ENCODE measurements at places on chromosomes 6 and 20.
A peak's percentile ranks its signal among the peaks of the same experiment; 100 is the strongest.

GRCh38 chr20:13681248-13682125 lies 42.8 kb upstream of the TASP1 start:
- no peak for DNase-seq

DNA sequence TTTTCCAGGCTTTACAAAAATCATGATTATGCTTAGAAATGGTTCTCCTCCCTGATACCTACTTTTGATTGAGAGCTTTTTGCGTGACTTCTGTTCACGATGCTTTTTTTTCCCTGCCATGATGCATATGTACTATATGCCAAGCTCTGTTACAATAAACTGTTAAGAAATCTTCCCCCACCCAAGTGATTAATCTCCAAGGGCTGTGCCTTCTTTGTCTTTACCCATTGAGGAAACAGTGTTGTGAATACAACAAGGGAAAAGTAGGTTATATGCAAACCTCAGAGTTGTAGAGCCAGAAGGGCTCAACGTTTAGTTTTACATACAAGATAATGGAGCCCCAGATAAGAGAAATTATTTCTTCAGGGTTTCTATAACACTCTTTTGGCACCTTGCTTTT lies 34.1 kb upstream of the MYLK2 start:
- no peak for DNase-seq

DNA sequence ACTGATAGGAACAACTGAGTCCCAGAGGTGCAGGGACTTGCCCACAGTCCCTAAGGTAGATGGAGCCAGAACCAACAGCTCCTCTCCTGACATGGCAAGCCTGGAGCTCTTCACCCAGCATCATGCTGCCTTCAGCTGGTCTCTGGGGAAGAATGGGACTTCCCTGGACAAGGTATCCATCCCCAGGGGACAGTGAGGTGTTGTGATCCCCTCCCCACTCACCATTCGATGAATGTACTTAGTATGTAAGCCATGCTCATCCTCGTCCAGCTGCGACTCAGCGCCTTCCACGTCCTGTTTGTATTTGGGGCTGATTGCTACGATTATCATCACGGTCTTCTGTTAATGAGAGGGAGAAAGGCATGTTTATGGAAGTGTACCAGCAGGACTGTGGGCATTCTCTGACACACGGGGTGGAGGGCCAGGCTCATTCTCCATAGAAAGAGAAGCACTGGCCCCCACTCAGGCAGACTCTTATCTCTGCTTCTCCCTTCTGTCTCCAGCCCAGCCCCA lies 39.4 kb downstream of the TRAF3IP2 start:
- DNase-seq = no peak

GRCh38 chr6:121838842-121839241 lies 403.4 kb downstream of the GJA1 start:
- no peak for DNase-seq

DNA sequence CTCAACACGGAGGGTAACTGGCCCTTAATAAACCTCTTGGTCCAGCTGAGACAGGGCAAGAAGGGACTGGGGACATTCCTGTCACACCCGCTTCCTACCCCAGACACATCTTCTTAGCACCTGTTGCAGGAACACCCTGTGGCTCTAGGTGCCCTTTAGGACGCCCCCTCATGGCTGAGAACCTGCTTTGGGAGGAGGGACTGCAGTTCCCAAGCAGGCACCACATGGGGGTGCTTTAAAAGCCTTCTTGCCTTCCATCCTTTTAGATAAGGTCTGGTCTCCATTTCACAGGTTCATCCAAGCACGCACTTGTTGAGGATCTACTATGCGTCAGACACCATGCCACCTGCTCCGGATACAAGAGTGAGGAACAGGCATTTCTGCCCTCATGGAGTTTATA lies 26.6 kb downstream of the NSFL1C start:
- no peak for DNase-seq

GRCh38 chr20:33481431-33481941 lies 8.4 kb upstream of the CBFA2T2 start:
- DNase-seq = no peak

DNA sequence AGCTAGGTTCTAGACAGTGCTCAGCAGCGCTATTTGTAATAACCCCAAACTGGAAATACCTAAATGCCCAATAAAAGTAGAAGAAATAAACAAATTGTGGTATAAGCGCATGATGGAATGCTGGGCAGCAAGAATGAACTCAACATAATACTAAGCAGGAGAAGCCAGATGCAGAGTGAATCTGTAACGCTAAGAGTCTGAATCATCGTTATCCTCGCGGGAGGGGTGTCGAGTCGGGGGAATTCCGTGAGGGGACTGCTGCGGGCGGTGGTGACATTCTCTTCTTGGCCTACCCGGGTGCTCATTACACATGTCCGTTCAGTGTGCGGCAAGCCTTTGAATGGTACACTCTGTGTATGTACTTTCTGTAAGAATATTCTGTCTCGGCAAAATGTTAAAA lies 83.7 kb downstream of the SULF2 start:
- DNase-seq = no peak

DNA sequence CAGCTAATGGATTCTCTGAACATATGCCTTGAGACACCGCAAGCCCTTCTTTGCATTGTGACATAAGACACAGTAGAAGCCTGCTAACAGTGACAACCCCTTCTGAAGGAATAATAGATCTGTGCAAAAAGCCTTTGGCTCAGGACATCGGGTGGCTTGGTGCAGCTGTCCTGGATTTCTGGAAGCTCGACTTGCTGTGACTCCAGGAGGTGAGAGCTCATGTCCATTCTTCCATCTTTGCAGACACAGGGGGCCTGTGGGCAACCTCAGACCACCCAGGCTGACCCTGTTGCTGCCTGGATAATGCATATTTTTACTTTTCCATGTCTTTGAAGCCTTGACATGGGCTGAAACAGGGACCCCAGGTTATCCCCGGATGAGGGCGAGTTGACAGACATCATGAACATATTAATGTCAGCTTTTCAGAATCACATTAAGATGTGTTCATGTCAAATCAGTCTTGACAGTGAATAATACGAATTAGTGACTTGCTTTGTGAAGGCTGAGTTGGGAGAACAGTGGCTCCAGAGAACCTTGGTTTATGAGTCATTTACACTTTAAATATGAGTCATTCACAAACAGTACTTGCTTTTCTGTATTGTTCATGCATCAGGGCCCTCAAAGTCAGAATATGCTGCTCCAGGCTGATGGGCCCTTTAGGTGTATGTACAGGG lies 66.8 kb upstream of the IYD start:
- no peak for DNase-seq

GRCh38 chr20:20664795-20665589 lies 47.5 kb downstream of the RALGAPA2 start:
- no peak for DNase-seq

DNA sequence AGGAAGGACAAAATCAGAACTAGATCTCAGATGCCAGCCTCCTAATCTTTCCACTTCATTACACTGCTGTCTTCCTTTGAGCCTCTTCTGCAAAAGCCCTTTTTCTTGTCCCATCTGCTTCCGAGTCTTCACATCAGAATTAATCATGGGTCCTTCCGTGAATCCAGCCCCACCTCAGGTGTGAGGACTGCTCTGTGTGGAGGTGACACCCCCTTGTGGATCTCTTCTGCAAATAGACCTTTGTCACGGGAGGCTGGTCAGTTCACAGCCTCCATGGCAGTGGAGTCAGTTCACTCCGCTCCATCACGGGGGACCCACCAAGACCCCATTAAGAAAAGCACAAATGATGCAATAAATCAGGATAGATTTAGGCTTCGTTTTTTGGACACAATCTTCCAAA lies 171.1 kb downstream of the ADAT2 start:
- DNase-seq = no peak

- DNase-seq = no peak
Observed at GRCh38 chr6:41222513-41222912, 5.6 kb upstream of the TREML4 start.

DNA sequence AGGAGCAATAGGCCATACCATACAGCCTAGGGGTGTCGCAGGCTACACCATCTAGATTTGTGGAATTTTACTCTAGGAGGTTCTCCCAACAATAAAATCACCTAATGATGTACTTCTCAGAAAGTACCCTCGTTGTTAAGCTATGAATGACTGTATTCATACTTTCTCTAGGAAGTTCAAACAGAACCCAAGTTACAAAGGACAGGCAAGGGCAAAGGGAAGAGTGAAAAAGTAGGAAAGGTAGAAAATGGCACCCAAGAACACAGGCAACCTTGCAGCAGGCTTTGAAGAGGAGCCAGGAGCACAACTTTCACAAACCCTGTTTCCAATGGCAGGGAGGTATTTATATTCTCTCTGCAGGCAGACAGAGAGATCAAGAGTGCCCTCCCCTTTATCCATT lies 67.2 kb downstream of the B4GALT5 start:
- no peak for DNase-seq

- no peak for DNase-seq
Observed at GRCh38 chr20:62266340-62266739, 28.0 kb downstream of the OSBPL2 start.

- DNase-seq = no peak
Observed at GRCh38 chr6:154579046-154579445, 68.6 kb upstream of the CNKSR3 start.

GRCh38 chr6:13437218-13437996 lies 50.0 kb downstream of the GFOD1 start:
- no peak for DNase-seq

- DNase-seq = no peak
Observed at GRCh38 chr6:160986851-160987250, 4.7 kb upstream of the MAP3K4 start.

DNA sequence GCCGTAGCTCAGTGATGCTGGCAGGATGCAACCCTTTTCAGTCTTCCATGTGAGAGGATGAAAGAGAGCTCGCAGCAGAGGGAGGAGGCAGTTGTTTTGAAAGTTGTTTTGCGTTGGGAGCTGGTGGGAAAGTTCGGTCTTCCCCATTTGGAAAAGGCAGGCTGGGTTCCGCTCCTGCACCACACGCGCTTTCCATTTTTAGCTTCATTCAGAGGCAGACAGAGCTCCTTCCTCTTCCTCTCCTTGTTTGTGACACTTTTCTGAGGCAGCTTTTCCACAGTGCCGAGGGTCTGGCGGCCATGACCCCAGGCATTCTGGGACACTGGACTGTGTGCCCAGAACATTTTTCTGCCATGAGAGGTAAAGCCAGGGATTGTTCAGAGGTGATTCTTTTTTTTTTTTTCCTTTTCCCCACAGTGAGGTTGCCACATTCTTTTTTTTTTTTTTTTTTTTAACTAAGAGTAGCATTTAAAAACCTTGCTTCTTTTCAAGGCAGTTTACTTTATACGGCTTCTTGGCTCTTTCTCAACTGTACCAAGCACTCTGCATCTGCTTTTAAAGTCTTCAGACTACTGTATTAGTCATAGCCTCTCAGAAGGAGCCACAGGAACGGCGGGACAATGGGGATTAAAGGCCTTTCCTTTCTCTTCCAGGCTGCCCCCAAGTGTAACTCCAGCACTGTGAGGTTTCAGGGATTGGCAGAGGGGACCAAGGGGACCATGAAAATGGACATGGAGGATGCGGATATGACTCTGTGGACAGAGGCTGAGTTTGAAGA lies 1.6 kb downstream of the PRDM1 start:
- no peak for DNase-seq

- no peak for DNase-seq
Observed at GRCh38 chr6:43269273-43270007, 26.2 kb downstream of the TTBK1 start.

DNA sequence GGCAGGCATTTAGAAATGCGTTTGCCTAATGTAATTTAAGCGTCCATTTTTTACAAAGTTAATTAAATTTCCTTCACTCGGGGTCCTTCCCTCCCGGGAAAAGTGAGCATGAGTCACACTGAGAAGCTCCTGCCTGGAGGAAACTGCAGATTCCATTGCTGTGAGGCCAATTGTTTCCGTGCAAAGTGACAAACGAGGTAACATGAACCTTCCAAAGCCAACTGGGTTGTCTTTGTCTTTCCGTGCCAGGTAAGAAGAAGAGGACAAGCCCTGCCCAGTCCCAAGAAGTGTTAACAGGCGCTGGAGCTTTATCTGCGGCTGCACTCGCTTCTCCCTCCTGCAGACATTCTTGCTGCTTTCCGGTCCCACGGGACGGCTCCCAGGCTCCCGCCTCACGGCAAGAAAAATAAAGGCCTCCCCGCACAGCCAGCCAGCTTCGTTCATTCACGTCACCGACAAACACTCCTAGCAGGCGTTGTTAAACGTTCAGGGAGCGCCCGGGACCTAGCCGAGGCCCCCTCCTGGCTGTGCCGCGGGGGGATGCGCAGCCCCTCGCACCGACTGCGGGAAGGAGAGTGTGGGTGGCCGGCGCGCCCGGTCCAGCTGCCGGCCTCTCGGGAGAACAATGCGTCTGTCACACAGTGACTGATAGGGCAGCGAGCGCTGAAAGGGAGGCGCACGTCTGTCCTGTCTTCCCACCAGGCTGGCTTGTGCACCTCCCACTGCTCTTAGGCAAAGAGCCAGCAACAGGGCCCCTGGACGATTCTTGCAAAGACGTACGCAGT lies 61.5 kb upstream of the HDDC2 start:
- DNase-seq = no peak

- DNase-seq = no peak
Observed at GRCh38 chr6:105280033-105280432, 100.2 kb upstream of the POPDC3 start.

DNA sequence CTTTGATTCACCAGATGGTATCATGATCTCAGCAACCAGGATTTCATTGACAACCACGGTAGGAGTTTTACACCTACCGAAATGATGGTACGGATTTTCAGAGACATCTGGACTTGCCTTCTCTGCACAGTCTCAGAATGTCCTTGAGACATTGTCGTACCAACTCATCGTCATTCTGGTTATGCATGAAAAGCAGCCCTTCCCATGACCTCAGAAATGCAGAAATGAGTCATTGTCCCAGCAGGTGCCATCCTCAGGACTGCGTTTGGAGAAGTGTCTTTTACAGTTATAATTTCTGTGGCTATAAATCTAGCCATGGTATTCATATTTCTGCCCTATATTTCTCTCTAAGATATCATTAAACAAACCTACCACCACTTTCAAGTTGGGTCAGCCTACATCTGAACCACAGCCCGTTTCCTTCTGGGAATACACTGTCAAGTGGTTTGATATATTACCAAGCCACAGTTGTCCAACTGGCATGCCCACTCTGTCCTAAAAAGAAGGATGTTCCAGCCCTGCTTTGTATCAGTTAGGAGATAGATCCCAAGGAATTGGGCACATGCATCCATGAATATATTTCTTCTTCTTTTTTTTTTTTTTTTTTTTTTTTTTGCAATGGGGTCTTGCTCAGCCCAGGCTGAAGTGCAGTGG lies 7.5 kb upstream of the BFSP1 start:
- DNase-seq = no peak

GRCh38 chr20:24960861-24961260 lies 11.8 kb downstream of the CST7 start:
- DNase-seq = no peak

- no peak for DNase-seq
Observed at GRCh38 chr6:68087399-68088133, 547.5 kb upstream of the ADGRB3 start.

- no peak for DNase-seq
Observed at GRCh38 chr6:98463038-98464000, 371.1 kb upstream of the POU3F2 start.

DNA sequence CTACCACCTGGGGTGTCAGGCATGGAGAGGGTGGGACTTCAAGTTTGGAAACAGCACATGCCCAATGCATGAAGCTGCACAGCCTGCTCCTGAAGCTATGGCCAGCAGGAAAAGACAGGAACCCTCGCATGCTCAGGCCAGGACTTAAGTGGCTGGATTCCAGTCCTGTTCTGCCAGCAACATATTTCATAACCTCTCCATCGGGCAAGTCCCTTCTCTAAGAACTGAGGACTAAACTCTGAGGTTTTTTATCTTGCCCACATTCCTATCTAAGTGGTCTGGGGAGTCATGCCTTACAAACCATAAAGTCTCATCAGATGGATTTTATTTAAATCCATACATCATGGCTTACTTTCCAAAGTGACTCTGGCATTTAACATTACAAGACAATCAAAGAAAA lies 27.5 kb upstream of the AGPAT4 start:
- DNase-seq = peak; percentile 92
